ENCODE measurements at places on chromosomes 5 and 9. TPM values are rescaled to one million over a fixed set of nuclear protein-coding genes. Genes with fewer than 3 reads are reported as not detected.

- H3K4me3 ChIP-seq = no peak overlapping the region
- DNase-seq = no peak
- no peak overlapping the region for H3K27ac ChIP-seq
- peaks cover 14% of the 10 kb centered on the region for H3K27me3 ChIP-seq
These were observed 6.5 kb upstream of the GGTA1 start for GRCh38 chr9:121505903-121506735.

GRCh38 chr9:132069046-132069898 lies 10.4 kb downstream of the MED27 start:
- peaks cover 9% of the 10 kb centered on the region for H3K4me1 ChIP-seq
- H3K27ac ChIP-seq = no peak overlapping the region
- H3K27me3 ChIP-seq = no peaks in the 10 kb centered on the region
- DNase-seq = no peak
- peaks cover 21% of the 10 kb centered on the region for H3K36me3 ChIP-seq

GRCh38 chr9:71249729-71250317 lies 128.4 kb upstream of the TRPM3 start:
- no peak overlapping the region for H3K27ac ChIP-seq
- H3K4me1 ChIP-seq = no peaks in the 10 kb centered on the region
- peak; percentile 21 for DNase-seq

DNA sequence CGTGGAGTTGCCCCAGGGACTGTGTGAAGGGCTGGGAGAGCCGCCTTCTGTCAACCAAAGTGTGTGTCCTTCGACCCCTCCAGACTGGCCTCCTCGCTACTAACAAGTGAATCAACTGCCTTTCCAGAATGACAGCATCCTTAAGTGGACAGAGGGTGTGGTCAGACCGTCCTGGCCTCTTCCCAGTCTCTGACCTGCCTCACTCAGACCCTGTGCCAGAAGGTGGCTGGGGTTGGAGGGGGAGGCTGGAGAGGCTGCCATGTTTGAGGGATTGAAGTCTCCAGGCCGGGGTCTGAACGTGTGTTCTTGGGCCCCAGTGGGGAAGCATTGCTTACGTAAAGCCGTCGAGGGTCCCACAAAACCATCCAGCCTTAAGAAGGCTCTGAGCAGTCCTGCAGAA lies 389.3 kb upstream of the IRX4 start:
- no peak overlapping the region for H3K4me3 ChIP-seq
- H3K27ac ChIP-seq = no peak overlapping the region
- no peak for DNase-seq
- no peaks in the 10 kb centered on the region for H3K27me3 ChIP-seq

DNA sequence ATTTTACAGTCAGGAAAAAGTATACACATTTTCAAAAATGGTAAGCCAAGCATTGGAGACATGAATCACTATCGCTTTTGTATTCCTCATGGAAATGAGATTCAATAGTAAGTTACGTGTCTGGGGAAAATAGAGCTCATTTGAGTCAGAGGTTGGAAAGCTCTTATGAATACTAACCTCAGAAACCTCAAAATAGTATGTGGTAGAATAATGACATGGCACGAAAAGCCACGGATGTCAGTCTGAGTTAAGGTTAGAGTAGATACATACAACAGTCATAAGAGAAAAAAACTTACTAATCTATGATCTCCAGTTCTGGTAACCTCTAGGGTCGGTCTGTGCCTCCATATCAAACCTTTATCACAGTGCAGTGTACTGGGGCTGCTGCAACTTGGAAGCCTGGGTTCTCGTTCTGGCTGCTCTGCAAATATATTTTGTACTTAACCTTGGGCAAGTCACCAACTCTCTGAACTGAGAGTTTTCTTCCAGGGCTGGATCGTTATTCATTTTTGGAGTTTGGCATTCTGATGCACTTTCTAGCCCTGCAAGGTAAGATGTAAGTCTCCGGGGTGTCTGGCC lies 31.8 kb downstream of the MAP1B start:
- H3K4me1 ChIP-seq = peaks cover 14% of the 10 kb centered on the region
- H3K27me3 ChIP-seq = peaks cover 46% of the 10 kb centered on the region
- no peak overlapping the region for H3K4me3 ChIP-seq
- no peaks in the 10 kb centered on the region for H3K36me3 ChIP-seq
- peak; percentile 21 for DNase-seq

FKBP15 gene
- 34.5 TPM for total RNA-seq

SCGB3A1 gene
- not detected for total RNA-seq

CATSPER3 gene
- total RNA-seq = 0.68 TPM

GDF9 gene
- 0.52 TPM for total RNA-seq

SPATA6L gene
- total RNA-seq = 0.76 TPM

BTNL3 gene
- not detected for total RNA-seq

SYNPO gene
- total RNA-seq = not detected

Measured in activated CD8-positive, alpha-beta T cell treated with anti-CD3 and anti-CD28 coated beads, Interleukin-2, amount 10 ng/mL, durations not matched to agents 7 days and 5 days (primary cell).